Fibroblast of lung (primary cell): ENCODE measurements at places on chromosomes 6 and 20. TPM values are rescaled to one million over a fixed set of nuclear protein-coding genes. Genes with fewer than 3 reads are reported as not detected.

The CCN5 gene
- total RNA-seq: 21.1 and 31.4 TPM in 2 replicates

The CST5 gene
- total RNA-seq: not detected in 2 replicates

- no peak for DNase-seq
Observed at GRCh38 chr6:20678831-20679352, 144.6 kb downstream of the CDKAL1 start.

GRCh38 chr20:42530855-42531448 lies 658.8 kb downstream of the PTPRT start:
- no peak for DNase-seq

DNA sequence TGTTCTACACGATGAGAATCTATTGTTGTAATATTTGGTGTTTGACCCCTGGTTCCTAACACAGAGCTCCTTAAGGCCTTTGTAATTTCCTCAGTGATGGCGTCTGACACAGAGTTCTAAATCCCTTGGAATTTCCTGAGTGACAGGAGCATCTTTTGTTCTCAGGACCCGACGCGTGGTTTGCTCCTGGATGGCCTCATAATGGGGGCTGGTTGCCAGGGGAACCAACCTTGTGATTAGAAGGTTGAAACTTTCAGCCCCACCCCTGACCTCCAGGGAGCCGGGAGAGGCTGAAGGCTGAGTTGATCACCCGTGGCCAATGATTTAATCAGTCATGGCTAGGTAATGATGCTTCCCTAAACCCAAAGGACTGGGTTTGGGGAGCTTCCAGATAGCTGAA lies 20.5 kb upstream of the ZNF133 start:
- DNase-seq: no peak

GRCh38 chr6:154329350-154330170 lies 27.0 kb downstream of the IPCEF1 start:
- DNase-seq: no peak
